Testis (tissue), 5 donors: ENCODE measurements at places on chromosomes 5 and 9. TPM values are rescaled to one million over a fixed set of nuclear protein-coding genes. Genes with fewer than 3 reads are reported as not detected.

Gene SMIM33
- total RNA-seq: not detected

Gene CCL21
- 1.7 TPM for total RNA-seq

Gene CSF2
- not detected for total RNA-seq

Gene MARCOL
- total RNA-seq: not detected

Gene PRLR
- total RNA-seq: 6.3 TPM

Gene IFNE
- total RNA-seq: not detected

Gene PDE6A
- total RNA-seq: 4.6 TPM

DNA sequence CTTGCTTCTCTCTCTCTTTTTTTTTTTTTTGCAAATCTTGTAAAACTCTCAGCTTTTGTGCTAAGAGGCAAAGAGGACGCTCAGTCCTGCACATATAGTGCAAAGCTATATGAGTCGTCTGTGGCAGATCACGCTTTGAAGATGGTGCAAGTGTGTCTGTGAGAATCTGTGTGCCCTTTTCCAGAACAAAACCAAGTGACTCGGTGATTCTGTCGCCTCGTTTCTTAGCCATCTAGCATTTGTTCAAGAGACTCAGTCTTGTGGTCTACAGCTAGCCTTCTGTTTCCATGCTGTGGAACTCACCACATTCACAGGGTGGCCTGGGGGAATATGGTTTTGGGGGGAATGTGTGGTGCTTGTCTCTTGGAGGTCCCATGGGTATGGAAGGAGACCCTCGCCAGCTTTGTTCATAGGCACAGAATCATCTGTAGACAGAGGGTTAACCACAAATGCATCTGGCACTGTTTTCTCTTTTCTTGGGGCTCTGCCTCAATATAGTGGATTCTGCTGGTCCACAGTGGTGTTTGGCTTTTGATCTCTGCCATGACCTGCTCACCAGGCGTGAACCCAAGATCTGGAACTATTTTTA lies 82.1 kb downstream of the C9orf152 start:
- no peak for DNase-seq

- DNase-seq: no peak
Measured at GRCh38 chr5:120794121-120794520, 330.0 kb downstream of the PRR16 start.

- DNase-seq: no peak
Measured at GRCh38 chr9:112446080-112446479, 40.5 kb upstream of the KIAA1958 start.

GRCh38 chr5:132093271-132093670 lies 19.7 kb downstream of the CSF2 start:
- no peak for DNase-seq

GRCh38 chr9:130172858-130173665 lies 858 bp downstream of the NCS1 start:
- no peak for DNase-seq

GRCh38 chr9:84296146-84296843 lies 44.3 kb downstream of the SLC28A3 start:
- DNase-seq: no peak
